Stimulated activated CD4-positive, alpha-beta T cell treated with anti-CD3 and anti-CD28 coated beads, Interleukin-1b, Interleukin-23, amount 100 ng/mL, for 4 hours (primary cell): ENCODE measurements at places on chromosomes 2 and 18.

DNA sequence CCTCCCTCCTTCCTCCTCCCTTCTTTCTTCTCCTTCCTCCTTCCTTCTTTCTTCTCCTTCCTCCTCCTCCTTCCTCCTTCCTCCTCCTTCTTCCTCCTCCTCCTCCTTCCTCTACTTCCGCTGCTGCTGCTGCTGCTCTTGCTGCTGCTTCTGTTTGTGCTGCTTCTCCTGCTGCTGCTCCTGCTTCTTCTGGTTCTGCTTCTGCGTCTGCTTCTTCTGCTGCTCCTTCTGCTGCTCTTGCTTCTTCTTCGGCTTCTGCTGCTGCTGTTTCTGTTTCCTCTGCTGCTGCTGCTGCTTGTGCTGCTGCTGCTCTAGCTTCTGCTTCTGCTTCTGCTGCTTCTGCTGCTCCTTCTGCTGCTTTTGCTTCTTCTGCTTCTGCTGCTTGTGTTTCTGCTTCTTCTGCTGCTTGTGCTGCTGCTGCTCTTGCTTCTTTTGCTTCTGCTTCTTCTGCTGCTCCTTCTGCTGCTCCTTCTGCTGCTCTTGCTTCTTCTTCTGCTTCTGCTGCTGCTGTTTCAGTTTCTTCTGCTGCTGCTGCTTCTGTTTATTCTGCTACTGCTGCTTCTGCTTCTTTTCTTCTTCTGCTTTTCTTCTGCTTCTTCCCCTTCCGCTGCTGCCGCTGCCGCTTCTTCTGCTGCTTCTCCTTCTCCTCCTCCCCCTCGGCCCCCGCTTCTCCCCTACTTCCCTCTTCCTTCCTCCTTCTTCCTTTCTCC, 8.6 kb downstream of the SNRNP27 start:
- no peak for DNase-seq

- DNase-seq: no peak
Observed at GRCh38 chr2:235658351-235659174, 164.7 kb downstream of the AGAP1 start.

DNA sequence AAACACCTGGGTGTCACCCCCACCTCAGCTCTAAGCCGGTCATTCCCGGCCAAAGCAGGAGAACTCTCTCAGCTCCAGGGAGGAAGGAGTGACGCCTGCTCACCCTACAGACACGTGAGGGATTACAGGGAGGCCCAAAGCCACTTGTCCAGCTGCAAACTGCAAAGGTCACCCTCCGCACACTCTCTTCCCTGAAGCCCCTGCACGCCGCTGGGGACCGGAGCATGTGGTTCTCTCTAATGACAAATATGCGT, 108.0 kb upstream of the ID2 start:
- no peak for DNase-seq

DNA sequence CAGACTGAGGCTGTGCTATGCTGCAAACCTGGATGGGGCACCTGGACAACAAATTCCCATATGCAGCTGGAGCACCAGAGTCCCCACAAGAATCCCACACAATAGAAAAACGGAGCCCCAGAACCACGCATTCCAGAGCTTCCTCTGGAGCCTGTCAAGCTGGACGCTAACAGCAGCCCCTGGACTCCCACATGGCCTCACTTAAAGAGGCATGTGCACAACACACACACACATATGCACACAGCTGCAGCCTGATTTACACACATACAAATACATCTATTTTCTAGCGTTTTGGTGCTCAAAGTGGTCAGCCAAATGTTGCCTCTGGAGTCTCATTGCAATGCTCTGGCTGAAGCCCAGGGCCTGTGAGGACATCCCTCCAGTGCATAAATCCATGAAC, 632.7 kb upstream of the ID2 start:
- no peak for DNase-seq

DNA sequence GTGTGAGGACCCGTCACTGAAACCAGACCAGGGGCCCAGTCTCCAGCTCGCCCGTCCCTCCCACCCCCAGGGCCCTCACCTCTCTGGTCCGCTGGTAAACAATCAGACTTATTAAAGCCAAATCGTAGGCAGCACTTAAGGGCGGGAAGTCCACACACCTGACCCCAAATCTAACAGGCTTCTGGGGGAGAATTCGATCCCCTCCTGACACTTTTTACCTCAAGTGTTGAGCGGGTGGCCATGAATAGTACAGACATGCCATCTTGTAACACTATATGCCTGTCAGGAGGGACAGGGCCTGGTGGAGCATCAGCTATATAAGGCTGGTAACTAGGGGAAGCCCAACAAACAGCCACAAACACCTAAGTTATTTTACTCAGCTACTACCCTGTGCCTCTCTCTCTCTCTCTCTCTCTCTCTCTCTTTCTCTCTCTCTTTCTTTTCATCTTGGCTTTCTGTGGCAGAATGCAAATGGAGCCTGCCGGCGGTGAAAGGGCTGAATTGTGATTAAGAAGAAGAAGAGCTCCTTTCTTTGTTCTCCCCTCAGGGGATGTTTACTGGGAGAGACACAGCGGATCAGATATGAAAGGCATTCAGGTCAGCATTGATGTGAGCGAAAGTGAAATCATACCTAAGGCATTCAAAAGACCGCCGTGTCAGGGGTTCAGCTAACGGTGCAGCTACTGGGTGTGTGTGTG, 9.5 kb downstream of the ZEB2 start:
- no peak for DNase-seq

GRCh38 chr2:54983345-54984220, 66.7 kb downstream of the RTN4 start:
- no peak for DNase-seq

GRCh38 chr2:120650022-120650644, 85.5 kb upstream of the GLI2 start:
- no peak for DNase-seq

- DNase-seq: no peak
Observed at GRCh38 chr2:24365826-24366225, 5.5 kb upstream of the ITSN2 start.

DNA sequence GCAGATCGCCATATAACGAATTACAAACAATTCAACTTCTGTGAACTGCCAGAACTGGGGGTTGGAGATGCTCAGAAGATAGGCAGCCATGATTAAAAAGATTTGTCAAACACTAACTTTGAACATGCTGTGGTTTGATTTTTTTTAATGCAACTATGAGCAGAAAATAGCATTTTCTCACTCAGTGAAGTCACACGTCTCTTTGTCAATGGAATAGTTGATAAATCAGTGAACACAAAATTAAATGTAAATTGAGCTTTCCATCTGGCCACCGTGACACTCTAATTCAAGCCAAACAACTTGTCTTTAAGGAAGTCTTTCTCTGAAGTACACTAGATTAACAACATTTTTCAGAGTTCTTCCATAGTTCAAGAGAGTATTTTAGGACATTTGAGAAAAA, 228.6 kb upstream of the LINC00305 start:
- no peak for DNase-seq

GRCh38 chr2:202344178-202344577, 31.9 kb upstream of the BMPR2 start:
- DNase-seq: no peak

DNA sequence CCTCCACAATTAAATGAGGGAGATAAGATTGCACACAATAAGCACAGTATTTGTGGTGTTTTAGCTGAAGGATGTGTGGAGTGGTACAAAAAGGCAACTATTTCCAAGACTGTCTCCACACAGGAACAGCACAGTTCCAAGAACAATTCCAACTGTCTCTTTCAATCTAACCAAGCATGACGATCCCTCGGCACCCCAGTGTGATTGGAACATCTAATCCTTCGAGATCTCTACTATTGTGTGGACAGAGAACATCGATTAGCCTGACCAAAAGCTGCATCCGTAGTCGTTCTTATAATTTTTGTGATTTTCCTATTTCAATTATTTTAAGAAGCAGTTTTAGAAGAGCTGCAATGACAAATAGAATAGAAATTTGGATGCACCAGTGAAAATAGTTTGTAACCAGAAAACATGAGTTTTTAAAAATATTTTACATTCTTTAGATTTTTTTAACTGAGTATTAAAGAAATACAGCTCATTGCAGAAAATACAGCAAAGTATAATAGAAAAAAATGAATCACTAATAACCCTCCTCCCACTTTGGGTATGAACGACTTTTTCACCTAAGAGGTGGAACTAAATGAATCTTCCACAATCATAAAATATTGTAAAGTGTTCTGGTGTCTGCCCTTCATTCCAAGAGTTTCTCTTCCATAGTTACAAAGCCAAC, 76.4 kb upstream of the CABLES1 start:
- no peak for DNase-seq

- no peak for DNase-seq
Observed at GRCh38 chr2:236844711-236845110, 241.0 kb upstream of the COPS8 start.

DNA sequence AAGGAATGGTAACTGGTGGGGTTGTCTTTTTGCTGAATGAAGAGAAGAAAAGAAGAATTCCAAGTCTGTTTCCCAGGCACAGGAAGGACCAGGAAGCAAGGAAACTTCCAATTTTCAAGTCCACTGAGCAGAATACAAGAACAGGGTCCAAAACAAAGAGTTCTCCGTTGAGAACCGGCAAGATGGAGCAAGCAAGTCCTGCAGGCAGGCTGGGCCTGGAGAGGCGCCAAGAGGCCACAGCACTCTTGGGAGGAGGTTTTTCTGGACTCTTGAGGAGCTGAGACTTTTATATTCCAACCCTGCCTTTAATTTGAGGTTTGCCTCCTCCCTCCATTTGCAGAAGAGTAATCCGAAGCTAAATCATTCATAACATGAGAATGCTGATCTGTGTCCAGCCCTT, 224.5 kb downstream of the IKZF2 start:
- no peak for DNase-seq

DNA sequence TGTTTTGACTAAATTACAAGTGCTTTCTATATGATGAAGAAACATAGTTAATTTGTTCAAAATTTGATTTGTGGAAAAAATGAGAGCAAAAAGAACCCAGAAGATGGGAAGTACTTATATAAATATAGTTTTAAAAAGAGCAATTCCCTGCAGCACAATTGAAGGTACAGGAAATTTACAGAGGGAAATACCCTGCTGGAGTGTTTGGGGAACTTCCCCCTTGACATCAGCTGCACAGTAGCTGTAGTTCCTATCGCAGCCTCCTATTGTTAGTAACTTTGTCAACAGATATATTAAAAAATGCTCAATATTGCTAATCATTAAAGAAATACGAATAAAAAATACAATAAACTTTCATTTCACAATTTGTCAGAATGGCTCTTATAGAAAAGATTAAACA, 1118.8 kb upstream of the ZEB2 start:
- no peak for DNase-seq

DNA sequence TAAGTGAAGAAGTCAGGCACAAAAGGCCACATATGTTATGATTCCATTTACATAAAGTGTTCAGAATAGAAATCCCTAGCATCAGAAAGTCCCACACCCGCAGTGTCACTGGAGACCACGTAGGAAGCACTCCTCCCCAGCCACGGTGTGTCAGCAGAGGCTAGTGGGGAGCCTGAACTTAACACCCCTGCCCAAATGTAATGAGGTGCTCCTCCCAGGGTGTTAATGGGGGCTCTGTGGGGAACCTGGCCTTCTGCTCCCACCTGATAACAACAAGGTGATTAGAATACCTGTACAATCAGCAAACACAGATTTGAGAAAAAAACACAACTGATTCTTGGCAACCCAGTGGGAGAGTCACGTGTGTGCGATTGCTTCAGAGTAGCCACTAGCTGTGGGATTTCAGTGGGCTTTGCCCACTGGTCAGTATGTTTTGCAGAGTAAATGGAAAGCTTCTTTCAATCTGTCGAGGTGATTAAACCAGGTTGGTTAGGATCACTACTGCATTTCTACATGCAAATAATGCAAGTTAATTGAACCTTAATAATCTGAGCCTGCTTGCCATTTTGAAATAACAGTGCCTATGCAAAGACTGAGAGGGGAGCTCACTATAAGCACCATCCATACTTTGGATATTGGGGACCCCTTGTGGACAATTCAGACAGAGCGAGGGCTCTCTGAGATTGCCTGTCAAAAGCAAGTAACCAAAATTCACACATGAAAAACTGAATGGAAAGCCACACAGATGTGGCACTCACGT, 20.6 kb upstream of the ATRAID start:
- peak; percentile 23 for DNase-seq

DNA sequence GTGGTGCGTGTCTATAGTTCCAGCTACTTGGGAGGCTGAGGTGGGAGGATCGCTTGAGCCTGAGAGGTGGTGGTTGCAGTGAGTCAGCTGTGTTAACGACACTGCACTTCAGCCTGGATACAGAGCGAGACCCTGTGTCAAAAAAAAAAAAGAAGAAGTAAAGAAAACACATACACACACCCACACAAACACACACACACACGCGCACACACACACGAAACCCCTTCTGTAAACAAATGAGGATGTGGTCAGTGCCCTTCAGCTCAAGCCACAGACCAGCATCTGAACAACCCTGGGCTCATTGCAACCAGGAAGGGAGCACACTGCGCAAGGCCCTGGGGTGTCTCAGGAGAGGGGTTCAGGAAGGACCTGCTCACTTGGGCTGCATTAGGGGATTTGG, 47.9 kb upstream of the KCNF1 start:
- no peak for DNase-seq

DNA sequence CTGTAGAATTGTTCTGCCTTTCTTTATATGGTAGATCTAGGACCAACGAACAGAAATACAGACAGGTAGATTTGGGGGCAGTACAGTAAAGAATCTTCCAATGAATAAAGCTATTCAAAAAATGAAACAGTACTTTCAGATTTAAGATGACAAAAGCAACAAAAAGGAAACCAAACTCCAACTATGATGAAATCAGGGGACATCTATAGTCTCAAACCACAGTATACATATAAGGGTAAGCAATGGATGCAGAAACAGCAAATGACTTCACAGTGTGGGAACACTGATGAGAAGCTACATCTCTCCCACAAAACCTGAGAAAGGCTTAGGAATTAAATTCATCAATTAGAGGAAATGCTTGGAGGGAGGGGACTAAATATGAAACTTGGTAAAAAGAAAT, 202.5 kb downstream of the CTNNA2 start:
- DNase-seq: no peak

- no peak for DNase-seq
Observed at GRCh38 chr18:79962311-79962710, 2.1 kb upstream of the HSBP1L1 start.

- DNase-seq: no peak
Observed at GRCh38 chr2:1736997-1737480, 7.3 kb downstream of the PXDN start.

- DNase-seq: no peak
Observed at GRCh38 chr2:124985270-124985669, 960.2 kb downstream of the CNTNAP5 start.

- DNase-seq: no peak
Observed at GRCh38 chr2:128076461-128077106, 14.4 kb upstream of the UGGT1 start.

- DNase-seq: no peak
Observed at GRCh38 chr2:43478412-43479086, 117.3 kb downstream of the THADA start.

- no peak for DNase-seq
Observed at GRCh38 chr2:218149848-218150440, 16.8 kb downstream of the CXCR1 start.

DNA sequence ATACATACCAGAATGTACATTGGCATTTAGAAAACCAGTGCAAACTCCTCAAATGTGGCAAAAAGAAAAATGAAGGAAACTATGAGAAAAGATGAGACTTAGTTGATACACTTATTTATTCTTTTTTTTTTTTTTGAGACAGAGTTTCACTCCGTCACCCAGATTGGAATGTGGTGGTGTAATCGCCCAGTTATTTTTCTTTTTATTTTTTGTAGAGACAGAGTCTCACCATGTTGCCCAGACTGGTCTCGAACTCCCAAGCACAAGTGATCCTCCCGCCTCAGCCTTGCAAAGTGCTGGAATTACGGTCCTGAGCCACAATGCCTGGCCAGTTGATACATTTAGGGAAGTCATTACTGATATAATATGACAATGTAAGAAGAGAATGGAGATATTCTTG, 274.2 kb upstream of the LRATD1 start:
- DNase-seq: no peak

GRCh38 chr2:235527806-235528469, 34.1 kb downstream of the AGAP1 start:
- DNase-seq: no peak
